ENCODE measurements at places on chromosomes 7 and 10.

- no peak for DNase-seq
Measured at GRCh38 chr7:21023841-21024484, 237.3 kb upstream of the SP8 start.

- DNase-seq = no peak
Measured at GRCh38 chr10:67657775-67658174, 38.2 kb downstream of the CTNNA3 start.

GRCh38 chr10:122786269-122786668 lies 59.4 kb downstream of the CUZD1 start:
- no peak for DNase-seq

DNA sequence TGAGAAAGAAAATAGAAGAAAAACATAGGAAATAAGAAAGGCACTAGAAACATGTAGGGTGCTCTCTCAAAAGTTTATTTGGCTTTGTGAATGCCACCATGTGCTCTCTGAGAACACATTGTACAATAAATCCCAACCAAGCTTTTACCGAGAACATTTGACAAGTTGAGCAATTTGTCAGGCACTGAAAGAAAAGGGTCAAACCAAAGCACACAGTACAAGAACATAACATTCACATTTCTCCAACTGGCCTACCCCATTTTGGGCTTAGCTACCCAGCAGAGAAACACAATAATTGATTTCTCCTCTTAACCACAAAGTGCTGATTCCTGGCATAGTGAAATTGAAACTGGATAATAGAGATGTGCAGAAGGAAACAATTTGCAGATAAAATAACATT lies 69.2 kb upstream of the SLC39A12 start:
- no peak for DNase-seq

GRCh38 chr10:125457406-125457805 lies 225.6 kb downstream of the TEX36 start:
- DNase-seq = no peak

DNA sequence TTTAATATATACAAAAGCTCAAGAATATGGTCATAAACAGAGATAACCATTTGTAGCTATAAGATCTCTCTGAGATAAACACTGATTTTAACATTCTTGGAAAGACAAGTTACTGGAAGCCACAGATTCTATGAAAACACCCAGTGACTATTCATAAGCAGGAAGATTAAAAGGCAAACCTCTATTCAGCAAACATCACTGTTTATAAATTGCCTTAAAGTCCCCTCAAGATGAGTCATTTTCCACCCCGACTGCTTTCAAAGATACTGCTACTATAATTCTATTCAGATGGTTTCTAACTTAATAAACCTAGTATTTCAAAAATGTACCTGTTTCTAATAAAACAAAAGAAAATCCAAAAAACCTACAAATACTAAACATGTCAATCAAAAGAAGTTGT lies 21.0 kb downstream of the TM9SF3 start:
- DNase-seq = no peak
